Naive thymus-derived CD8-positive, alpha-beta T cell (primary cell): ENCODE measurements at places on chromosomes 4 and X. TPM values are rescaled to one million over a fixed set of nuclear protein-coding genes. Genes with fewer than 3 reads are reported as not detected.

- DNase-seq, result no peak
These were observed 8.9 kb upstream of the NAP1L5 start for GRCh38 chr4:88706574-88706973.

DNA sequence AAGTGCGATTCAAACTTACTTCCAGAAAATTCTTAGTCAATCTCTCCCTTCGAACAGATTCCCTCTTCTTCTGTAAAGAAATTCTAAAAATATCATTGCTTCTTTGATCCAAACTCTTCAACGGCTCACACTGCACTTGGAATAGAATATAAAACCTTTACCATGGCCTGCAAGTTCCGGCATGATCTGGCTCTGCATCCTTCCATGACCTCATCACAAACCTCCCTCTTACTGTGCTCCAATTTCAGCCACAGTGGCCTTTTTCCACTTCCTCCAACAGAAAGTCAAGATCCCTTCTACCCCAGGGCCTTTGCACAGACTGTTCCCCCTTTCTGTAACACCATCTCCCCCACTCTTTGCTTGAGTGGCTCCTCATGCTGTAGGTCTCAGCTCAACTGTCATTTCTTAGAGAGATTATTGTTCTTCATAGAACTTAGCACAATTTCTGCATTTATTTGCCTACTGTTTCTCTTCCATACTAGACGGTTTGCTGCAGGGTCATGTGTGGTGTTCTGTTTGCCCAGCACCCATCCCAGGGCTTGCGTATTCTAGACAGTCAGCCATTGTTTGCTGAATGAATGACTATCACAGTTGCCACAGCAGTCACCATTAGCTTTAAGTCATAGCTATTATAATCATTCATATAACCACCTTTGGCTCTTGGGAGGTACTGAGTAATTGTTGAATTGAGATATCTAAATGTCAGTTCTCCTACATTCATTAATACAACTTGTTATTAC, 1.9 kb upstream of the STOX2 start:
- no peak for DNase-seq

- DNase-seq, result no peak
These were observed 819.6 kb upstream of the EPHA5 start for GRCh38 chr4:66489783-66490452.

DNA sequence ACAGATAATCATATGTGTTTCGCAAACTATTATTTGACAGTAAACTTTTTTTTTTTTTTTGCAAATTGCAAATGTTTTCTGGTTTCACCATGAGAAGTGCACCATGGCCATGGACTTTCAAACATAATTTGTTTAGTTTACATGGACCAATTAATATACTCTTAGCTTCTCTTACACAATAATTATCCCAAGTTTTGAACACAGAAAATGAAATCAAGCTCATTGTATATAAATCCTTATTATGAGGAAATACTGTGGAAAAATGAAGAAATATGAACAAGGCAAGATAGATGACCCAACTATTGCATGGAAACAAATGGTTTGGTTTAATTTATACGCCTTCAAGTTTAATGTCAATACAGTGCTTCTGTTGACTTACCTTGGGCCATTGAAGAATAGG, 3.9 kb downstream of the FGF5 start:
- no peak for DNase-seq

- peak; percentile 80 for DNase-seq
These were observed 14.8 kb downstream of the PDK3 start for GRCh38 chrX:24479924-24480323.

DNA sequence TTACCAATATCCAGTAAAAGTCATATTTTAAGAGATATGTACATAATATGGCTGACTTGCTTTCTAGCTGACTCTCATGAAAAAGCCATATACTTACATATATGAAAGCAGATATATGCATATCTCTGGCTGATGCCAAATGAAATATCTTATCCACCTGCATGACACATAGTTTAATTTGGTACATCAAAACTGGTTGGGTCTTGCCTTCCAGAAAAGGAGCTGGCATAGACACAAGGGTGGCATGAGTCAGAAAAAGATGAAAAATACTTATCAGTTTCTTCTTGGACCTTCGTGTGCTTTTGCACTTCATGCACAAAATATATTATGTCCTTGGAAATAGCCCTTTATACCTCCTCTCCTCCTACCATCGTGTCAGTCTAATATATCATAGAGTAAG, 32.1 kb downstream of the TIGD4 start:
- DNase-seq, result no peak

DNA sequence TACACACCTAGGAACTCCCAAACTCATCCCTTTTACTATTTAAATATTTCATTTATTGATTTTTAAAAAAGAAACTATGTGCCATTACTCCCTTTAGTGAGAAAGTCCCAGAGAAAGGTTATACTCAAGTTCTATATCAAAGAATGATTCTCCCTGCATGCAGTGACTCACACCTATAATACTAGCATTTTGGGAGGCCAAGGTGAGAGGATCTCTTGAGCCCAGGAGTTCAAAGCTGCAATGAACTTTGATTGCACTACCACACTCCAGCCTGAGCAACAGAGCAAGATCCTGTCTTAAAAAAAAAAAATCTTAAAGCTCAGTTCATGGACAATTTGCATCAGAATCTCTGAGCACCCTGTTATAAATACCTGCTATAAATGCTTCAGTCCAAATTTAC, 9.2 kb upstream of the RBPJ start:
- DNase-seq, result no peak

DNA sequence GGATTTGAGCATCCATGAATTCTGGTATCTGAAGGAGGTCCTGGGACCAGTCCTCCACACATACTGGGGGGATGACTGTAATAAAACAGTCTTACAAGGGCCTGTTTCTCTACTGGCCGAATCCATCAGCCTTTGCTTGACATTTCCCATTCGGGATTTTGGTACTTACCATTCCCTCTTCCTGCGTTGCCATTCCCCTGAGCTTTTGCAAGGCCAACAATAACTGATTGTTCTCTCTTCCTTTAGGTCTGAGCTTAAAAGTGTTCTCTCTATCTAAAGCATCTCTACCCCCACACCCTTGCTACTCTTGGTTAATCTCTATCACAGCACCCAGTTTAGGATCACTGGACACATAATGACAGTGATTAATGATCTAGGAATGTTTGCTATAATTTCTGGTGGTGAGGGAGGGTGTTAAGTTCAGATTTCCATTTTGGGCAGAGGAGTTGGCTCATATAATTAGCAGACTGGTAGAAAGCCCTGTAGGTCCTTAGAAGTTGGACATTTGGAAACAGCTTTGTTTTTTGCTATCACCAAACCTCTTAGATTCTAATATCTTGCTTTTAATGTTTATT, 29.4 kb downstream of the TMA16 start:
- DNase-seq, result no peak

GRCh38 chrX:93229036-93229435, 444.3 kb downstream of the NAP1L3 start:
- DNase-seq, result no peak

DNA sequence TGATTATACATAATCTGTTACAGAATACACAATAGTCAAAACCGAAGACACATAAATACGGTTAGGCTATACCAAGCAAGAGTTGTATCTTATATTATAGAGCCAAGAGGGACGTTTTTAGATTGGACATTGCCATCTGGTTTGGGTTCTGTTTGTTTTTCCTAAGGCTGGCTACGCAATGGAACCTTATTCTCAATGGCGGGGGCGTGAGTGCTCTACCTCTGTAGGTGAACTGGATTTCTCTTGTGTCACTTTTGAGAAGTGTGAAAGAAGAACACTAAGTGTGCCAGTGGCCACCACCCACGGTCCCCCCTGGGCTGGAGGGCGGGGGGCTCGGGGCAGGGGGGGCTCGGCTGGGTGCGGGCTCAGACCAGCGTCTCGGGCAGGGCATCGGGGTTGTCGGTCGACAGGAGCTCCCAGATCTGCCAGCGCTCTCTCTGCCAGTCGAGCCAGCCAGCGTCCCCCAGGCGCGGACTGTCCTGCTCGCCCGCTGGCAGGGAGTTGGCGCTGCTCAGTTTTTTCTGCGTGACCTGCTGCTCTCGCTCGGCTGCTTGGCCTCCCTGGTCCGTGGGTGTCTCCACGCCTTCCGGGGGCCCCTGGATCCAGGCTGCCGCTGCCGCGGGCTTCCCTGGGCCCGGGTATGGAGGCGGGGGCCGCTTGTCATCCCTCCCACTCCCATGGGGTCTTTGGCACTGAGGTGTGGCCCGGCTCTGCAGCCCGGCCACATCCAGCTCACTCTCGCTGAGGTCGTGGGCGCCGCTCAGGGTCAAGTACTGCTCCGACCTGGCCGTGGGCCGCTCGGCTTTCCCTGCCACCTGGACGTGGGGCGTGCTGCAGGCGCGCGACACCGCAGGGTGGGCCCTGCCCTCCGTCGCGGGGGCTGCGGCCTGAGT, 27.6 kb downstream of the HCCS start:
- no peak for DNase-seq

Gene GAGE2A
- polyA plus RNA-seq, result not detected

Gene SEPTIN11
- polyA plus RNA-seq, result 49.5 TPM

Gene DKK2
- not detected for polyA plus RNA-seq

Gene RNF150
- polyA plus RNA-seq, result not detected

Gene CNGA2
- not detected for polyA plus RNA-seq
